ENCODE measurements at places on chromosomes 6 and 20. TPM values are rescaled to one million over a fixed set of nuclear protein-coding genes. Genes with fewer than 3 reads are reported as not detected.

DNA sequence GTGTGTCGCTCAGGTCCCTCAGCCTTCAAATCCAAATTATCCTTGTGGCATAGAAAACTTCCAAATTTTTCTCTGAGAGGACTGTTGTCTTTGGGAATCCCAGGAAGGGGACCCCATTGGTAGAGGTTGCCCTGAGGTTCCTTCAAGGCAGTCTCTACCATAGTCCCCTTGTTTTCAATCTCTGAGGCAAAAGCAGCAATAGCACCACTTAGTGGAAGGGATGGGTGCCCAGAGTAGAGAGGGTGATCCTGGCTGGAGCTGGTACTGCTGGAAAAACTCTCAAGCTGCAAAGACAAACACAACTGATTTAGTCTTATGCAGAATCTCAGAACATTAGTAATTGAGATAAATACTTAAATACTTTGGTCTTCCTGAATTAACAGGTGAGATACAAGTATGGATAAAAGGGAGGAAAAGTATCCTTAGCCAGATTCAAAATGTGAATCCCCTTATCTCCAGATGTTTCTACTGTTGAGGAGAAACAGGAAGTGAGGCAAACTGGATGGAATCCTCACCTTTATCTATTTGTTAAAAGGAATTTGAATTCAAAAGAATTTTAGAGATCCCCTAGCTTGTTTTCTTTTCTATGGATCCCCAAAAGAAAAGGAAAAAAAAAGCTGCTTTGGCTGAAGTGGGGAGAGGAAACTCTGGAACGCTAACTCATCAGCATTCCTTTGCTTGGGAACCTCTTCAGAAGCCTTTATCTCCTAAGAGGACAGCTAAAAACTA is 13.4 kb downstream of the ZNF318 start:
- H3K4me1 ChIP-seq = no peaks in the 10 kb centered on the region
- DNase-seq = no peak
- no peaks in the 10 kb centered on the region for H3K27me3 ChIP-seq
- no peak overlapping the region for H3K4me3 ChIP-seq
- H3K27ac ChIP-seq = no peak overlapping the region
- H3K36me3 ChIP-seq = no peaks in the 10 kb centered on the region

DNA sequence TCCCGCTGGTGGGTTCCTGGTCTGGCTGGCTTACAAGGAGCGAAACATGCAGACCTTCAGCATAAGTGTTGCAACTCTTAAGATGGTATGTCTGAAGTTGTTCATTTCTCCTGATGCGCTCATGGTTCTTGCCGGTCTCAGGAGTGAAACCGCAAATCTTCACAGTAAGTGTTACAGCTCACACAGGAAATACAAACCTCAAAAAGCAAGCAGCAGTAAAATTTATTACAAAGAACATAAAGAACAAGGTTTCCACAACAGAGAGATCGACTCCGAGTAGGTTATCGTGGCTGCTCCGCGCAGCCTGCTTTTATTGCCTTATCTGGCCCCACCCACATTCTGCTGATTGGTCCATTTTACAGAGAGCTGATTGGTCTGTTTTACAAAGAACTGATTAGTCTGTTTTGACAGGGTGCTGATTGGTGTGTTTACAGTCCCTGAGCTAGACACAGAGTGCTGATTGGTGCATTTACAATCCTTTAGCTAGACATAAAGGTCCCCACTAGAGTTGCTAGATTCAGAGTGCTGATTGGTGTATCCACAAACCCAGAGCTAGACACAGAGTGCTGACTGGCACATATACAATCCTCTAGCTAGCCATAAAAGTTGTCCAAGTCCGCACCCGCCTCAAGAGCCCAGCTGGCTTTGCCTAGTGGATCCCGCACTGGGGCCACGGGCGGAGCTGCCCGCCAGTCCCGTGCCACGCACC is 39.2 kb downstream of the TRIM27 start:
- no peaks in the 10 kb centered on the region for H3K36me3 ChIP-seq
- H3K4me1 ChIP-seq = no peaks in the 10 kb centered on the region
- no peak overlapping the region for H3K4me3 ChIP-seq
- H3K27me3 ChIP-seq = no peaks in the 10 kb centered on the region
- DNase-seq = no peak
- H3K27ac ChIP-seq = no peak overlapping the region

DNA sequence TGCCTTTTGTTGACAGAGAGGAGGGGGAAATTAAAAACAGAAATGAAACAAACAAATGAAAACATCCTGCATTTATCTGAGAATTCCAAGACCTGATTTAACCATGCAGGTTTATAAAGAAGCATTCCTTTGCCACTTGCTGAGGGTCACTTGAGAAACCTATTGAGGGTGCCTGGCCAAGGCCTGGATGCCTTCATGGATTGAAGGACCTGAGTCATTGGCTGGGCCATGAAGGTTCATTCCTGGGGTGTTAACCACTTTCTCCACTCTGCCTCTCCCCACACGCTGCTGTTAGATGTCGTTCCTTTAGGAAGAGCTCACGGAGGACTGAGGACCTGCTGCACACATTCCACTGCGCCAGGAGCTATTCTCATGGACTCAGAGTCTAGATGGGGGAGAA is 49.7 kb downstream of the DAAM2 start:
- H3K4me1 ChIP-seq = no peaks in the 10 kb centered on the region
- no peak for DNase-seq

The ATG5 gene
- 87.9 TPM for total RNA-seq

- no peak for DNase-seq
- no peaks in the 10 kb centered on the region for H3K36me3 ChIP-seq
- no peak overlapping the region for H3K4me3 ChIP-seq
- H3K4me1 ChIP-seq = no peaks in the 10 kb centered on the region
- no peaks in the 10 kb centered on the region for H3K27me3 ChIP-seq
- H3K27ac ChIP-seq = no peak overlapping the region
Observed at GRCh38 chr6:17081860-17082508, 19.9 kb upstream of the STMND1 start.

The SESN1 gene
- 32.3 TPM for total RNA-seq

The C6orf118 gene
- not detected for total RNA-seq

DNA sequence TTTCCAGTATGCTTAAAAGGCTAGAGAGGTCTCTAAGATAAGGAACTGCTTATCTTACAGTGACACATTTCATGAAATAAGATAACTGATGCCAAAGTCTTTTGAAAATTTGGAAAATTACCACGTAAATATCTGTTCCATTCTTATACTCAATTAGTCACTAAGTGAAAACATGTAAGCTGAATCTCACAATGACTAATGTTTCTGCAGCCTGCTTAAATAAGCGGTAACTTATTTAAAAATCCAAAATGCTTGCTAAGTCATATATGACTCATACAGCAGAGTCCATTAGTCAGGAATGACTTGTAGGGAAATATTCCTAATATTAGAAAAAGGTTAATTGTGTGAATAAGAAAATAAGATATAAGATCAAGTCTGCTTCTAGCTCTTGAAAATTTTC is 27.8 kb upstream of the LGSN start:
- H3K27ac ChIP-seq = no peak overlapping the region
- no peaks in the 10 kb centered on the region for H3K27me3 ChIP-seq
- no peaks in the 10 kb centered on the region for H3K36me3 ChIP-seq
- H3K4me3 ChIP-seq = no peak overlapping the region
- no peaks in the 10 kb centered on the region for H3K4me1 ChIP-seq

- no peak overlapping the region for H3K4me3 ChIP-seq
- no peak for DNase-seq
- H3K36me3 ChIP-seq = no peaks in the 10 kb centered on the region
- no peaks in the 10 kb centered on the region for H3K27me3 ChIP-seq
- no peak overlapping the region for H3K27ac ChIP-seq
- H3K4me1 ChIP-seq = no peaks in the 10 kb centered on the region
Observed at GRCh38 chr6:127434651-127435050, 24.5 kb downstream of the KIAA0408 start.

GRCh38 chr6:105678516-105678915 is 275.6 kb upstream of the PREP start:
- no peak for DNase-seq
- H3K4me3 ChIP-seq = no peak overlapping the region
- no peaks in the 10 kb centered on the region for H3K36me3 ChIP-seq
- H3K27me3 ChIP-seq = no peaks in the 10 kb centered on the region
- no peak overlapping the region for H3K27ac ChIP-seq

- H3K4me1 ChIP-seq = no peaks in the 10 kb centered on the region
- no peak overlapping the region for H3K27ac ChIP-seq
- DNase-seq = no peak
- no peaks in the 10 kb centered on the region for H3K27me3 ChIP-seq
- H3K4me3 ChIP-seq = no peak overlapping the region
- no peaks in the 10 kb centered on the region for H3K36me3 ChIP-seq
Observed at GRCh38 chr6:1917626-1918371, 308.1 kb downstream of the FOXC1 start.

- H3K4me3 ChIP-seq = no peak overlapping the region
- no peaks in the 10 kb centered on the region for H3K36me3 ChIP-seq
- no peak for DNase-seq
- H3K27ac ChIP-seq = no peak overlapping the region
Observed at GRCh38 chr6:126788861-126789365, 329.6 kb upstream of the RSPO3 start.

The MUCL3 gene
- not detected for total RNA-seq
